Dermis microvascular lymphatic vessel endothelial cell (primary cell): ENCODE measurements at places on chromosomes 11 and 22. TPM values are rescaled to one million over a fixed set of nuclear protein-coding genes. Genes with fewer than 3 reads are reported as not detected.

The P2RY6 gene
- 0.25 and 0.26 TPM in 2 replicates for total RNA-seq

The KCNJ4 gene
- total RNA-seq, result not detected in 2 replicates

The CDC42BPG gene
- 0.13 and 0.38 TPM in 2 replicates for total RNA-seq

The SCGB1C1 gene
- total RNA-seq, result not detected in 2 replicates

The PICK1 gene
- total RNA-seq, result 6.5 and 11.5 TPM in 2 replicates

The TESMIN gene
- total RNA-seq, result 2.1 and 4.0 TPM in 2 replicates

The CHST1 gene
- total RNA-seq, result 5.4 TPM in 2 replicates

The EHF gene
- total RNA-seq, result not detected in 2 replicates

The SEC14L6 gene
- under 0.01 and 0.13 TPM in 2 replicates for total RNA-seq

The DEFB131B gene
- total RNA-seq, result not detected in 2 replicates

The FGF3 gene
- total RNA-seq, result not detected in 2 replicates

The TTC28 gene
- total RNA-seq, result 11.7 and 17.2 TPM in 2 replicates

The LMNTD2 gene
- 0.90 and 2.0 TPM in 2 replicates for total RNA-seq

The HTR3A gene
- total RNA-seq, result not detected in 2 replicates

The MS4A1 gene
- under 0.01 TPM in 1 of 2 replicates, not detected in the other for total RNA-seq

The SCUBE2 gene
- 0.77 and 1.5 TPM in 2 replicates for total RNA-seq
